ENCODE measurements at places on chromosomes 6 and 20.

DNA sequence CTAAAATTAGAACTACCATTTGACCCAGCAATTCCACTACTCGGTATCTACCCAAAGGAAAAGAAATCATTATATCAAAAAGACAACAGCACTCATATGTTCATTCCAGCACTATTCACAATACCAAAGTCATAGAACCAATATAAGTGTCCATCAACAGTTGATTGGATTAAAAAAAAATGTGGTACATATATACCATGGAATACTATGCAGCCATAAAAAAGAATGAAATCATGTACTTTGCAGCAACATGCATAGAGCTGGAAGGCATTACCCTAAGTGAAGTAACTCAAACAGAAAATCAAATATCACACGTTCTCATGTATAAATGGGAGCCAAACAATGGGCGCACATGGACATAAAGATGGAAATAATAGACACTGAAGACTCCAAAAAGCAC is 163.3 kb downstream of the DST start:
- no peak for DNase-seq

DNA sequence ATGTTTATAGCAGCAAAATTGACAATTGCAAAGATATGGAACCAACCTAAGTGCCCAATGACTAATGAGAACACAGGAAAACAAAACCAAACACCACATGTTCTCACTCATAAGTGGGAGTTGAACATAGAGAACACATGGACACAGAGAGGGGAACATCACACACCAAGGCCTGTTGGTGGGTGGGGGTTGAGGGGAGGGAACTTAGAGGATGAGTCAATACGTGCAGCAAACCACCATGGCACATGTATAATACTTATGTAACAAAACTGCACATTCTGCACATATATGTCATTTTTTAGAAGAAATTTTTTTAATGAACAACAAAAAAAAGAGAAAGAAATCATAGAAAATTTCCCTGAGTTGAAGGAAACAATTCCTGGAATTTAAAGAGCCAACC is 3.9 kb downstream of the EPM2A start:
- no peak for DNase-seq

DNA sequence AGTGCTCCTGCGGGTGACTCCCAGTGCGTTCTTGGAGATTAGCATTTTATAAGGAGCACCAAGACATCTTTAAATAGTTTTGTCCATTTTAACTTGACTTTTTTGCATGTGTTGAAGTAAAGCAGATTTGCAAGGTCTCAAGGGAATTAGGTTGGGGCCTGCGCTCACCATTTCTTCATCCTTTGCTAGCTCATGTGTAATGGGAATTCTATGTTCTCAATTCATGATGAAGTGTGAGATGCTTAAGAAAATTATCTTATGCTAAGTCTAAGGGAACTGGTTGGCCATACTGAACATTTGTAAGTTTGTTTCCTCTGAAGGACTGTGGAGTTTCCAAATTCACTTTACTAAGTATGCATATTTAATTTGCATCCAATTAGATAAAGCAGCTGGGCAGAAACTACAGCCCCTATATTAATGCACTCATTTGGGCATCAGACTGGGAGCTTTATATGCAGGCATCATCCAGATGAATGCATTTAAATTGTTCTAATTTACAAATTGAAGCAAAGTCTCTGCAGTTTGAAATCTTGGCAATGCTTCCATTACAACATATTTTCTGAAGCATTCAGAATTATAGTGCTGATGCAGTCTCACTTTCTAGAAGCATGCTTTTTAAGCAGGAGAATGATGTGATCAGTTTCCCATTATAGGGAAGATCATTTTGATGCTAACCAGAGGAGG is 108.3 kb upstream of the AKAP12 start:
- DNase-seq: no peak

DNA sequence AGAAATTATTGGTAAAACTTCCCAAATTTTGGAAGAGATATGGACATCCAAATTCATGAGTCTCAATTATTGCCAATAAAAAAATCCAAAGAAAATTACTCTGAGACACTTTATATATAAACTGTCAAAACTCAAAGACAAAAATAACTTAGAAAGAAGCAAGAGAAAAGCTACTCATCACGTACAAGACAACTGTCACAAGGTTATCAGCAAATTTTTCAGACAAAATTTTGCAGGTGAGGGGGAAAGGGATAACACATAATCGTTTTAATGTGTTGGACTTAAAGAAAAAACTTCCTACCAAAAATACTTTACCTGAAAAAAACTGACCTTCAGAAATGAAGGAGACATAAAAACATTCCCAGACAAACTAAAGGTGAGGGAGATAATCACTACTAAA is 272.5 kb downstream of the THBS2 start:
- no peak for DNase-seq

DNA sequence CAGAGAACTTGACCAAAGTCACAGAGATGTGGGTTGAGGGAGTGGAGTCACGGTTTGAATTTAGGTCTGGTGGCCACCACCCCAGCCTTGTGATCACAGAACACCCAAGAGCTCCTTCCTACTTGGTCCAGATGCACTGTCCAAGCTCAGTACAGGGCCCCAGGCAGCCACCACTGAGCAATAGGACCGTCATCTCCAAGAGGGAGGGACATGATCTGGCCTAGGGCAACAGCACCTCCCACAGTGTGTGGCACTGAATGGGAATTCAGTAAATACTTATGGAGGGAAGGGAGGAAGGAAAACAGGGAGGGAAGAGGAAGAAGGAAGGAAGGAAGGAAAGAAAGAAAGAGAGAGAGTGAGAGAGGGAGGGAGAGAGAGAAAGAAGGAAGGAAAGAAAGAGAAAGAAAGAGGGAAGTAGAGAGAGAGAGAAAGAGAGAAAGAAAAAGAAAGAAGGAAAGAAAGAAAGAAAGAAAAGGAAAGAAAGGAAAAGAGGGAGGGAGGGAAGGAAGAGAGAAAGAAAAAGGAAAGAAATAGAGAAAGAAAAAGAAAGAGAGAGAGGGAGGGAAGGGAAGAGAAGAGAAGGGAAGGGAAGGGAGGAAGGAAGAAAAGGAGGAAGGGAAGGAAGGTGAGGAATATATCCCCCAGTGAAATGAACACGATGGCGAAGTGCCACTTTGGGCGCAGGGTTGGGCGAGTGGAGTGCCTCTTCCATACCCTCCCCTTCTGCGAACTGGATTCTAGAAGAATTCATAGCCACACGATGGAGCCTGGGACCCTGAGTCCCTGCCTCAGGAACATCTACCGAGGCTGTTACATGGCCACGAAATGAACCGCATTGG is 243.7 kb downstream of the TFAP2C start:
- no peak for DNase-seq

GRCh38 chr6:17656644-17657043 is 50.1 kb downstream of the NUP153 start:
- no peak for DNase-seq

DNA sequence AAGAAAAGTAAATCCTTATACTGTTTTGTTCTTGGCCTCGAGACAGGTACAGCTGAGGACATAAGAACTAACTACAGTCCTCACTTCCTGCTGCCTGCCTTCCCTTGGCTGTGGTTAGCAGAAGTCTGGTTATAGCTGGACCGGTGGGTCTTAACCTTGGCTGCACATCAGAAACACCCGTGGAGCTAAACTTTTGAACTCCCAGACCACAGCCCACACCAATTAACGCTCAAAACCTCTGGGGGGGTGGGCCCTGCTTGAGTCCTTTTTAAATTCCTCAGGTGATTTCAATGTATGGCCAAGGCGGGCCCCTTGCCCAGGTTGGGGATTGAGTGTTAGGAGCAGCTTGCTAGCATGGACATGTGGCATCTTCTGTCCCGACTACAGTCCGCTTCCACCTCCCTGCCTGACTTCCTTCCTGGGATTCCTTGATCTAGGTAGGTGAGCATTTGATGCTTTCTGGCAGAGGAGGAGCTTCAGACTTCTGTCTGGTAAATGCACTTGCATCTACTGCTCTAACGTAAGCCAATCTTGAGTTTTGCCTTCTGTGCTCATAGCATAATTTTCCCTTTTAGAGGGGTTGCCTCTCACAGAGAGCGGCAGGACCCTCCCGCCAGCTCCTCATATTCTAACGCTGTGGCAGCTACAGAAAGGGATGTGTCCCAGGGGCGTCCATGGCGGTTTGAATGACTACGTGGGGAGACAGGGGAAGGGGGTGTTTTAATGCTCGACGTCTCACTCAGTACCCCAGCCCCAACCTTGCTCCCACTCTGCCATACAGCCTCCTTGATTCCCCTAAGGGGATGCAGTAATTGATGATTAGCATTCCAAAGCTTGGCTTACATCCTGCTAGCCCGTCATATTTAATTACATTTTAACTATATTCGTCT is 390.1 kb downstream of the ZFAND3 start:
- peak; percentile 76 for DNase-seq

DNA sequence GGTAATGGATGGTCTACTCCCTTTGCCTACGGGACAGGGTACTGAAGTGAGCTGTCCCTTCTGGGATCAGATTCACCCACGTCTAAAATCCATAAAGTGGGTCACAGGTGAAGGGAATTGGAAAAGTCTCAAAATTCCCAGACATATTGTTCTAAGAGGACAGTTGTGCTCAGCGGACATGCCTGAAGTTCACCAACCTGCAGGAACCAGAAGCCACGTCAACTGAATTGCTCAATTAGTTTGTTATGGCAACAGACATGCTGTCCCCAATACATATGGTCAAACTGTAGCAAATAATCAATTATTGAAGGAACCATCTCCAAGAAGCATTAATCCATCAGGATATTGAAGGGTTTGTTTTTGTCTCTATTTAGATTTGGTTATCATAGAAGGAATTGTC is 190.2 kb downstream of the FRK start:
- no peak for DNase-seq

GRCh38 chr6:33745548-33745947 is 1.2 kb downstream of the IP6K3 start:
- DNase-seq: no peak
